ENCODE measurements at places on chromosomes 3 and 15. TPM values are rescaled to one million over a fixed set of nuclear protein-coding genes. Genes with fewer than 3 reads are reported as not detected.

DNA sequence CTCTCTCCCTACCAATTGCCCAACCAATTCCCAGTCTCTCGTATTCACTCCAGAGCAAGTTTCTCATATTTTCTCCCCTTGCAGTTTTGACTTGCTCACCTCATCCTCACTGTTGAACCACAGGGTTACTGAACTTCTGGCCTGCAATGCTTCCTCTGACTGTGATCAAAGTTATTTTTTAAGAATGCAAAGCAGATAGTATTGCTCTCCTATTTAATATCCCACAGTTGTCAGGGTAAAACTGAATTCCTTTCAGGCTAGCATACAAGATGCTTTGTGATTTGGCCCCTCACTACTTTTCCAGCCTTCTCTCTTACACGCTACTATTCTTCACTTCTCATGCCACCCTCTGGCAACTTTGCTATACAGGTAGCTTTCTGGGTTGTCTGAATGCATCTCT, 80.9 kb downstream of the LRRFIP2 start:
- no peak for DNase-seq

DNA sequence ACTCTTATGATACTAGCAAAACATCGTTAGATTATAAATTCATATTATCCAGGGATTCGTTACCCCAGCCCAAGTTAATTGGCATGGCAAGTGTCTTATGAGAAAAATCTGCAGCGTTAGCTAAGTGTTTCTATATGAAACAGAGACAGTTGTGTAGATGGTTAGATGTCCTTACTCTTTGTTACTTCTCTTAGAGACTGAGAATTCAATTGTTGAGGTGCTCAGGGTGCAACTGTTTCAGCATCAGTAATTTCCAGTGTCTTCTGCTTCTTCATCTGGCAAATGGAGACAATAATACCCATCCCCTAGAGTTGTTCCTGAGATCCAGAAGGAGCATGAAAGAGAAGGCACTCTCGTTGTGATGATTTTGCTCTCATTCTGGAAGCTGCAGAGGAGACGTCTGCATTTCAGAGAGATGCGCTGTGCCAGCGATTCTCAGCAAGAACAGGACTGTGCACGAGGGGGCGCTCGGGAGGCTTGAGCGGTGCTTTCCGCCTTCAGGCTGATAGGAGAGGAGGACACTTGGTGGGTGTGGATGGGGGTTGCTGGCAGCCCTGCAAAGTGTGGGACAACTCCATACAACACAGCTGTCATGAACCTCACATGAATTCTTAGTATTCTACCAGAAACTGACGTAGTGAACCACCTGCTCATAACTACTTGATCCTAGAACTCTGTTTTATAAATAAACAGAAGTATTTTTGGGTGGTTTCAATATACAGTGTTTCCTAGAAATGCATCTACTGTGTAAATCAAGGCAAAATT, 39.7 kb upstream of the SPSB4 start:
- DNase-seq, result peak; percentile 74

DNA sequence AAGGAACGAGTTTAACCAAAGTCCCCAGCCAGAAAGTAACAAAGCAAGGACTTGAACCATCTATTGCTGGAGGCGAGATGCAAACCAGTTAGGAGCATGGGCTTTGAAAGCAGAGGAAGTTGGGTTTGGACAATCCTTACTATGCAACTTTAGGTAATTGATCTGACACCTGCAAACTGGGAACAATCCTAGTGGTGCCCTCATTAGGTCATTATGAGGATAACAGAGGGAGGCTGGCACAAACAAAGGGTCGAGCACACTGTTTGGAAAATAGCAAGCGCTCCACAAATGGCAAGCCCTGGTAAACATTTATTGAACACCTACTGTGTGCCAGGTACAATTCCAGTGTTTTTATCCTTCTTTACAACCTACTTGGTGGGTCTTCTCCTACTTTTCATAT, 45.6 kb downstream of the WNT5A start:
- DNase-seq, result no peak

DNA sequence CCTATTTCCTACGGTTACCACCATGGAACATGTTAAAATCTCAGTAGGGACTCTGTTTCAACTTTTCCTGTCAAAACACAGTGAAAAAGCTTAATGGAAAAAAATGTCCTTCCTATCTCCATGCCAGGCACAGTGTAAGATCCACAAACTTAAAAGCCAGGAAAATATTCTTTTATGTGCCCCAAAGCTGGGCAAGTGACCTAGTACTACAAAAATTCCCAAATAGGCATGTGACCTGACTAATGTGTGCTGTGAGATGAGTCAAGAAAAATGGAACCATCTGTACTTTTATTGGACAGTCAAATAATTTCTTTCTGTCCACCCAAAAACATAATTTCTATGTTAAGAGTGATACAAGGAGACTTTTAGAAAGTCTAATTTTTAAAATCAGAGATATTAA, 406.0 kb downstream of the ZBTB20 start:
- peak; percentile 15 for DNase-seq

GRCh38 chr3:171646357-171647133, 163.7 kb downstream of the PLD1 start:
- peak; percentile 36 for DNase-seq

The HIGD2B gene
- not detected for total RNA-seq
